ENCODE measurements at places on chromosomes 1 and 21.

GRCh38 chr1:19209439-19209989 lies 552 bp downstream of the UBR4 start:
- no peak for DNase-seq

- DNase-seq, result peak; percentile 88
Measured at GRCh38 chr1:31548907-31549808, 27.2 kb upstream of the TINAGL1 start.

- no peak for DNase-seq
Measured at GRCh38 chr1:234716908-234717375, 107.0 kb upstream of the IRF2BP2 start.

- no peak for DNase-seq
Measured at GRCh38 chr1:153953859-153954365, 4.5 kb downstream of the CRTC2 start.

- no peak for DNase-seq
Measured at GRCh38 chr1:198750081-198750480, 111.2 kb downstream of the PTPRC start.

DNA sequence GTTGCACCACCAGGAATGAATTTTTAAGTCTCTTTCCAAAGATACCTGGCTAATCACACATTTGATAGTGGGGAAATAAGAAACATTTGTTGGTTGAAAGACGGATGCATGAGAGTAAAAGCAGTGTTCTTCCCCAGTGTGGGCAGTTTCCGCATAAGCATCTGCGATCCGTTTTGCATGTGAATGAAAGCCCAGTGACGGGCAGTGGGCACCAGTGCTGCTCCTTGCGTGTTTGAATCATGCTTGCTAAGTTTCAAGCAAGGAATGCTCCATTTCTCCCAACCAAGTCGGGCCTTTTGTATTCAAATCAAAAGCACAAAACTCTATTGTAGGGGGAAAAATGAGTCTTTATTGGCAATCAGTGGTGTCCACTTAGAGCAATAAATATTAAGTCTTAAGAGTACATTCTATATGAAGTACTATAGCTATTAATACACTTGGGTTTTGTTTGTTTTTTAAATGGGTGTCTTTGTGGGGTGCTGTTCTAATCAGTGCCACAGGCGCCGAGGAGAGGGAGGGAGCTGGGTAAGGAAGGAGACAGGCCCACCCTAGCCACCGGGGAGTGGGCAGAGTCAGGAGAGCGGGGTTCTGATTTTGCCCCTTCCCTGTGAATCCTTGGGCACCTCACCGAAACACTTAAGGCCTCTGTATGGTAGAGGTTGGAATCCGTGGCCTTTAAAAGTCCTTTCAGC lies 750 bp upstream of the PTGFRN start:
- DNase-seq, result no peak

- DNase-seq, result no peak
Measured at GRCh38 chr1:17935230-17935629, 172.4 kb upstream of the IGSF21 start.

GRCh38 chr1:8348047-8348776 lies 30.3 kb downstream of the SLC45A1 start:
- no peak for DNase-seq

GRCh38 chr1:166730299-166730888 lies 108.9 kb upstream of the POGK start:
- DNase-seq, result no peak

GRCh38 chr1:153734396-153735089 lies 6.7 kb downstream of the INTS3 start:
- no peak for DNase-seq

GRCh38 chr1:88327391-88328267 lies 356.4 kb upstream of the PKN2 start:
- no peak for DNase-seq

DNA sequence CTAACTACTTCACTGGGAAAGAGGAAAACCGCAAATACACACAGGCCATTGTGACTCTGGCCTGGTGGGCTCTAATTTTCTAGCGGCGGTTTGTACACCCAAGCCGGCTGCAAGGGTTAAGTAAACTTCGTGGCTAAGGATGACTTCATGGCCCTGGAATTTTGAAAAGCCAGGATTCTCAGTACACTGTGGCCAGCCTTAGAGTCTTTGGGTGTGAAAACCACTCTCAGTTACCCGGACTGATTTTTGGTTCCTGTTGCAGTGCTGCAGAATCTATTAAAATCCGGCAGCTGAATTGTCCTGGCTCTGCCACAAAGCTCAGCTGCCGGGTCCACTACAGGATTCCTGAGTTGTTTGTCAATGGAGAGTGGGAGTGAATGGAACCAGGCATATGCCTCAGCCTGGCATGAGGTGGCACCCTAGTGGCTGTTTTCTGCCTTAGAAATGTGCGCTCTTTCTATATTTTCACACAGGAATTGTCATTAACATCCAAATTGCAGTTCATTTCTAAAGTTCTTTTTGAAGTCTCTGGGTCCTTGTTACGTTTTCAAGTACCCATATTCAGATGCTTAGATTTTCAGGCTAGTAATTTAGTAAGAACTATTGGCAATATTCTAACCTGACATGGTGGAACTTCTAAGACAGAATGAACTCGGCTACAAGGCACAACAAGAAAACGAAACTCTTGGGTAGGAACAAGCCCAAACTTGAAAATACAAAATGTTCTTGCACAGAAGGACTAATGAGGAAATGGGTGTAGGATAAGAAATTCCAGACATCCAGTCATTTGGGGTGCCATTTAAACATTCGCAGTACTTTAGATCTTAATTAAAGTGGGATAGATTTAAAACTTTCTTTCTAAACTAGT lies 255.9 kb downstream of the NFIA start:
- no peak for DNase-seq

- no peak for DNase-seq
Measured at GRCh38 chr1:183609313-183609712, 19.1 kb upstream of the NCF2 start.

DNA sequence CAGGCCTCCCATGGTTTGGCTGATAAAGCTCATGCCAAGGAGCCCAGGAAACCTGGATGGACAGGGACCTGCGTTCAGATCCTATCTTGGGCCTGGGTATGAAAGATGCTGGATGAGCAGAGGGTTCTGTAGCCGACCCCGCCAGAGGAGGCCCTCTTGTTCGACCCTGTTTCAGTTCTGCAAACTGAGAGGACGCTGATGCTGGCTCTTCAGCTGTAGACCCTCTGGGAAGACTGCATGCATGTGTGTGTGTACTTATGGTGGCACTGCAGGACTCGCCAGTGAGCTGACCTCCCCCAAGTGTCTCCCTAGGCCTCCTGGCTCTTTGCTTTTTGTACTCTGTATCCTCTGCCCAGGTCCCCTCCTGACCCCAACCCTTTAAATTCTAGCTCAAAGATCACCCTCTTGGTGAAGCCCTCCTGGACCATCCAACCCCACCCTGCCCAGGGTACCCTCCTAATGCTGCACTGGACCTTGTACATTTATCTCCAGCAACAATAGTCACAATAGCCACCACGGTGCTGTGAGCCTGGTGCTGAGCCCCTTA lies 1.6 kb downstream of the EPS8L3 start:
- peak; percentile 9 for DNase-seq

DNA sequence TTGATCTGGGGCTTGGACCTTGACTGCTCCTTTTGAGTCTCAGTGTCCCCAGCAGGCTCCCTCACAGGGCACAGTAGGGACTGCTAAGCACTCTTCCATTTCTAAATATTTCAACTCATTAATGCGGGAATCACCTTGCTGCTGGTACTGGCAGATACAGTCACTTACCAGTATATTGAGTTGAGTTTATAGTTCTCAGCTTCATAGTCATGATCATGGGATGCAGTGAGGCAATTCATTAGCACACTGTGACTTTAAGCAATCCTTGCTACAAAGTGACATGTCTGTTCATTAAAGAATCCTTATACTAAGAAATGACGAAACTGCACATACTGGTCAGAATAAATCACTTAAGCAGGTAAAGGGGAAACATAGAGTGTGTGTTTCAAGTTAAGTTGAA lies 240.8 kb downstream of the SPATA17 start:
- no peak for DNase-seq

GRCh38 chr1:193458628-193459027 lies 272.2 kb upstream of the B3GALT2 start:
- DNase-seq, result no peak

DNA sequence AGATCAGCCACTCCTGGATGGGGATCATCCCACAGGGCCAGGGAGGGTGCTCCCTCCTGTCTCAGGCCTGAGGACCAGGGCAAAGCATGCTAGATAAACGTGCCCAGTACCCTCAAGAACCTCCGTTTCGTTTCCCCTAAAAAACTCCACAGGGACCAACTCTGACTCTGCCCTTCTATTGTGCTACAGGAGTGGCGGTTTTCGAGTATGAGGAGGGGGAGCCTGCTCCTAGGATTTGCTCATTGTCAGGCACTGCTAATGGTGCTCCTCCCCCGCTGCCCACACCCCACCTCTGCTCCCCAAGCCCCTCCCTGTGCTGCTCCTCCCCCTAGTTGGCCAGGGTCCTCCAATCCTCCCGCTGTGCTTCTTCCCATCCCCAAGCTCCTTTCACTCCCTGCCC lies 32.0 kb downstream of the PGBD5 start:
- DNase-seq, result no peak

- no peak for DNase-seq
Measured at GRCh38 chr1:94746635-94747525, 73.3 kb upstream of the SLC44A3 start.
